ENCODE measurements at places on chromosomes 6 and 20.
A peak's percentile ranks its signal among the peaks of the same experiment; 100 is the strongest.

GRCh38 chr6:167968091-167968490, 29.4 kb upstream of the KIF25 start:
- peak; percentile 60 for DNase-seq

DNA sequence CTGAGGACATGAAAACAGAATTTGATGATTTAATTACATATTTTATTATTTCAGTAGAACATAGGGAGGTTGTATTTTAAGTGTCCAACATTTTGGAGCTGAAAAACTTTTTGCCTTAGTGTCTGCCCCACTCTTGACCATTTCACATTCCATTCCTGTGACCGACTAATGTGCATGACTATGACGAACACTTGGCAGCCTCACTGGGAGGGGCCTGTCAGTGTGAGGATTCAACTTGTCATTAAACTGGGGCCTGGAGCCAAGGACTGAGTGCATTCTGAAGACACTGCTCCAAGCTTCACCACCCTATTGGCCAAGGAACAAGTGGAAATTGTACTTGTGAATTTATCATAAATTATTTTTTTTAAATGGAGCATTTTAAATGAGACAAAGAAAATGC, 661.3 kb downstream of the BCKDHB start:
- DNase-seq = no peak

DNA sequence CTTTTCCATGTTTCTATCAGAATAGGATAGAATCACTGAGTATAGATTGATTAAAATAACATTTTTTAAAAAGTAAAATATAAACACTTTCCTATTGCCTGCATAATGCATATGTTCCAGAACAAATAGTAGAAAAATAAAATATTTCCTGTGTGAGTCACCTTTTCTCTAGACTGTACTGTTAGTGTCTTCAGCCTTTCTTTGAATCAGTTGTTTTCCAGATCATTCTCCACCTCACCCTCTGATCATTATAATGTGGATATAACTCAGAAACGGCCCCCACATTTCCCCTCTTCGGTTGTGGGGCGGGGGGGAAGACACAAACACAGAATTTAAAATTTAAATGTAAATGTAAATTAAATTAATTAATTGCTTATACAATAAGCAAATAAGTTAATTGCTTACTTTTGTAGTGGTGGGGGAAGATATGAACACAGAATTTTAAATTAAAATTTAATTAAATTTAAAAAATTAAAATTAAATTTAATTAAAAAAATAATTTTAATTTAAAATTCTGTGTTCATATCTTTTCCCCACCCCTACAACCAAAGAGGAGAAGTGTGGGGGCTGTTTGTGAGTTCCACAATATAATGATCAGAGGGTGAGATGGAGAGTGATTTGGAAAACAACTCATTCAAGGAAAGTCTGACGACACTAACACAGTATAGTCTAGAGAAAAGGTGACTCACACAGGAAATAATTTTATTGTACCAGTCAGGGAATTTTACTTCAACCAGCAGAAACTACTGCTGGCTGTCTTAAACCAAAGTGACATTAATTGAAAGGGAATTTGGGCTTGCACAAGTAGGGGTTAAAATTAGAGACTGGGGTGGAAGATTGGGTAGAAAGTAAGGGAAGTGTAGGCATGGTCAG, 37.1 kb upstream of the PROKR2 start:
- no peak for DNase-seq

DNA sequence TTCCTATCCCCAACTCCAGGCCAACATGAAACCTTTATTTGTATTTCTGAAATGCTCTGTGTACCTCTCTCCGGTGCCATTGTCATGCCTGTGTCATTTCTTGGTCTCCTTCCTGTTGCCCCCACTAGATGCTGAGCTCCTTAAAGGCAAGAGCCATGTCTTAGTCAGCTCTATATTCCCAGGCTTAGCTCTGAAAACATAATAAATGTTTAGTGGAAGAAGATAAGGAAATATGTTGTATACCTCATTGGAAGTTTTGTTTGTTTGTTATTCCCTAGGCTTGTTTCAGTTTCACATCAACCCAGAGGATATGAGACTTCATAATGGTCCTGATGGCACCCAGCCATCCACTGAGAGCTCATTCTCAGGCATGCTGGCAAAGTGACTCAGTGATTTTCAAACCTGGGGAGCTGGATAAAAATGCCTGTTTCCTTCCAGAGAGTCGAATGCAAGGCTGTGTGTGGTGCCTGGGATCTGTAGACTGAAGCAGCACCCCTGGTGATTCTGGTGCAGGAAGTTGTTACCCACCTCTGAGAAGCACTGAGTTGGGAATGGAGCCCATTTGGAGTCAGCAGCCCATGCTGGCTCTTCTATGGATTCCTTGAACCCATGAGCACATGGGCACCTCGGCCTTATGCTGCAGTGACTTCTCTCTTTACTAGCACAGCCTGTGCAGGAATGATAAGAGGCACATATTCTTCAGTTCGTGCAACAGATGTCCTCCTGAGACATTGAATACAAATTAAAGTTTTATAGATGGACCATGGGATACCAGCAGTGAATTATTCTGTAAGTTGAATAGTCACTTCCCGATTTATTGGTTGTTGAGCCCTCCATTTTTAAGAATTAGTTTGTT, 205.2 kb downstream of the FARS2 start:
- DNase-seq = no peak

DNA sequence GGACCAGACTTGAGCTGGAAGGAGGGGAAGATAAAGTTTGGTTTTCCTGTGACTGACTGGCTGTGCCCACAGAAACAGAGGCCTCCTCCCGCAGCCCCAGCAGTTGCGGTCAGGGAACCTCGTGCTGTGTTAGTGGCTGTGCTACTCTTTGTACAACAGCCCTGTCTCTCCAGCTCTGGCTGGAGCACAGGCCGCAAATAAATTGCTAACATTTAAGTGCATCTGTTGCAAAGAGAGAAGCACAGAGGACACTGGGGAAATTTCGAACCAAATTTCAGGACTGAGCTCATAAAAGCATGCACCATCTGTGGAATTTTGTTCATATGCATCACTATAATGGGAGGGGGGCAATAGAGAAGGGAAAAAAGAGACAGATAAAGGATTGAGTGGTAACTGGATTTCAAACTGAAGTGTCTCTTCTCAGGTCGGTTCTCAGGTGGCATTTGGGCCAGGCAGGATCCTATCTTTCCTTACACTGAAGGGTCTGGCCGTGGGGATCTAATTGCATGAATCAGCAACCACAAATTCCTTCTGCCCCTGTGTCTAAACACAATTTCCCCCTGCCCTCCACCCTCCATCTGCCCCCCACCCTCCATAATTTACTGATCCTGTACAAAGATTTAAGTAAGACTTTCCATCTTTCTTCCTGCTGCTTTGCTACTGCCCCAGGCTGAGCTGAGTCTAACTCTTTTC, 88.9 kb upstream of the ATXN1 start:
- peak; percentile 28 for DNase-seq

- no peak for DNase-seq
Observed at GRCh38 chr6:14252271-14252850, 134.8 kb downstream of the CD83 start.

DNA sequence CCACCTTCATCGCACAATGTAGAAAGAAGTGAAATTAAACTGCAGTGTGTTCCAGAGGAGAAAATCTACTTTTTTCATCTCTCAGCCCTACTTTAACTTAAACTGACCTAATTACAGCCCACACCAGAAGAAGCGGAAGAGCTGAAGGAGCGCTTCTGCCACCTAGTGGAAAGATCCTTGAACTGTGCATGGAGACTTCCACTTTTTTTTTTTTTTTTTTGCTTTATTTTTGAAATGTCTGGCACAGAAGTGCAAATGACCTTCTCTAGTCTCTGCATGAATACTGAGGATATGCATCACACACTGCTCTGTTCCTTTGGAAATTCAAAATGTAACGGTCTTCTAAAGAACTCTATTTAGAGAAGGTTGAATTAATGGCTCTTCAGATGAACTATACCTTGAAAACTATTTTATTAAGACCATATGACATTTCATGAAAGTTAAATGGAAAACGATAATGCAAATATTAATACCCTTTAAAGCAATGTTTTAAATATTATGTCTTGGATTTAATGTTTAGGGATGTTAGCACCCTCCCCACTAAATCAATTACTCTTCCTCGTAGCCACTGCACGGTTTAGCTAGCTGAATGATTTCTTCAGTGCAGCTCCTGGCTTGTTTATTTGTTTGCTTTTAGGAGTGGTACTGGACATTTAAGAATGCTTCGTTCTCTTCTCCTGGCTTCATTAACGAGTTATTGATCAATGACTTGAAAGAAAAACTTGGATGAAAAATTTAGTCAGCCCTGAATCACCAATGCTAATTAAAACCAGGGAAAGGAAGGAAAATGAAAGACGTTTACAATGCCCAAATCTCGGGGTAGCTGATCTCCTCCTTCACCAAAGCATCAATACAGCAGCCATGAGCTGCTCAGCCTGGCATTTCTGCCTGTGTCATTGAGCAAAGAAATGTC, 569.6 kb upstream of the GJE1 start:
- peak; percentile 66 for DNase-seq

DNA sequence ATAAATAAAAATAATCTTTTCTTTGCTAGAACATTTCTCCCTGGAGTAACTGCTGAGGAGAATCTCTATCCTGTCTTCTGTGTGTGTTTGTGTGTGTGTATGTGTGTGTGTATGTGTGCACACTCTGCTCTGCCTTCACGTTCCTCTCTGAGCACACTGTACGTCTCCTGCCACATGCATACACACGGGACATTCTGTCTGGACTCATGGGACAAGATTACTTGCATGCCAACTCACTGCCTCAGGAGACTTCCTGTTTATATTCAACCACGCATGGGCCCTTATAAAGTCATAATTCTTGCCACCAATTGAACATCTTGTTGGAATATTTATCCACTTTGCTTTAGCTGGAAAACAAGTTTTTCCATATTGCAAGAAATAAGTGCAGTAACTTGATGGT, 930.6 kb downstream of the KIF16B start:
- no peak for DNase-seq

Data from HEK293T (cell line).